ENCODE measurements at places on chromosomes 4 and X.

DNA sequence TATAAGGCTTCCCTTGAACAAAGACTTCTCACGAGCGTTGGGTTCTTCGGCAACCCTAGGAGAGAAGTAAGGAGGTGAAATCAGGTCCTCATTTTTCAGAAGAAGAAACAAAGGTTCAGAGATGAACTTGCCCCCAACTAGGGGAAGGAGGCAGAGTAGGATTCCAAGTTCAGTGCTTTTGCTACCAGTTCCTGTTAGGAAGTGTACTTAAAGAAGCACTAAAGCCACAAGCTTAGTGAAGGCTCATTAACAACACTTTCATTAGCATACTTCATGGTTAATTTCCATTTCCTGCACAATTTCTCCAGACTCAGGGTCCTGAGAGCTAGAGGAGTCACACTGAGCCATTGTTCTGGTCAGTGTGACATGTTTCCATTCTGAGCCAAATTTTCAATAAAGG is 52.1 kb downstream of the VSIG4 start:
- no peak for DNase-seq

DNA sequence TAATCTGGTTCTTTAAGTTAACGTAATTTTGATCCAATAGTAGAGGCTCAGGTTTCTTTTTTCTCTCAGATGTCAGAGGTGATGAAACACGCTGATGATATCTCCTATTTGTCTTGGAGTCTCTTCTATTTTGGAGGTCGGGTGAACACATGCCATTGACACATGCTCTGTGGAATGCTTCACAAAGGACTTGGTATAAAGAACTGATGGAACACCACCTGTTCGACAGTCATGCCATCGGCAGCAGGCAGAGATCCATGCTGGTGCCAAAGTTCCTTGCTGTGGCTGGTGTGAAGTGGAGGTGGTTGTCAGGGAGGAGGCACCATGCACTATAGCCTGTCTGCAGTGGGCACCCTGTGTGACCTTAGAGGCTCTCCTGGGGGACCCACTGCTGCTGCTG is 94.9 kb downstream of the ATP8A1 start:
- DNase-seq, result no peak

DNA sequence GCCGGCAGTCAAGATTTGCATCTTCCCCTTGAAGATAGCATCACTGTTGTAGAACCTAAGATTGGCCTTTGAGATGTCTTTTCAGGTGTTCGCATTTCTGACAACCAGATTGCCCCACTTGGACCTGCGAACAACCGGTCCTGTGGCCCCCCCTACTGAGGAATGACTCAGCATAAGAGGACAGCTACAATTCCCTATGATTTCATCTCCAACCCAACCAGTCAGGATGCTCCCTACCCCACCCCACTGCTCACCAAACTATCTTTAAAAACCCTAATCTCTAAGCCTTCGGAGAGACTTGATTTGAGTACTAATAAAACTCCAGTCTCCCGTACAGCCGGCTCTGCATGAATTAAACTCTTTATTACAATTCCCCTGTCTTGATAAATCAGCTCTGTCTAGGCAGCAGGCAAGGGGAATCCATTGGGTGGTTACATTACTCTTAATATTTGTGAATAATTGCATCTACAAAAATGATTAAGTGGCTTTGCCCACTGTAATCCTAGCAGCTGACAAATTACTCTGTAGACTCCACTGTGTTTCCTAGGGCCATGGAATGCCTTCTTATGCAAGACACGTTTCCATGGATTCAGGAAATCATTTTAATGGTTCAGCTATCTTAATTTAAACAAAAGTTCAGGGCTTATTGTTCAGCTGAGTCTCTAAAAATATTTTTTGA is 95.4 kb downstream of the GPR143 start:
- DNase-seq, result no peak

GRCh38 chr4:144591401-144591800 is 54.6 kb upstream of the HHIP start:
- DNase-seq, result no peak

GRCh38 chr4:118265312-118266144 is 87.3 kb downstream of the PRSS12 start:
- DNase-seq, result no peak

DNA sequence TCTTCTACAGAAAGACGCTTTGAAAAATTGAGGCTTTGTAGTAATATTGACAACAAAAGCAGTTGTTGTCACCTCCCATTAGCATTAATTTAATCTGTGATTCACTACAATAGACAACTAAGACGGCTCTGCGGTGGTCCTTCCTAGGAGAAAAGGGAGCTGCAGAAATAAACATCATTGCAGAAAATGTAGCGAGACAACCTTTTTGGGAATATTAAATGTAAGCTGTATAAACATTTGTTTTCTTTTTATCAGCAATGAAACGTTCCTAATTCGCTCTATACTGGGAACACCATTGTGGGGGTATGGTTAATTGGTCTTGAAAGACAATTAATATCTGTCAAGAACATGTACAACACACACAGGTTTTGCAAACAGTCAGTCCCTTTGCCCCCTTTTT is 583.3 kb upstream of the TENM3 start:
- no peak for DNase-seq

- DNase-seq, result no peak
These were observed 102.7 kb downstream of the KLHL8 start for GRCh38 chr4:87117732-87118075.

GRCh38 chrX:40143001-40143400 is 45.2 kb upstream of the BCOR start:
- no peak for DNase-seq

DNA sequence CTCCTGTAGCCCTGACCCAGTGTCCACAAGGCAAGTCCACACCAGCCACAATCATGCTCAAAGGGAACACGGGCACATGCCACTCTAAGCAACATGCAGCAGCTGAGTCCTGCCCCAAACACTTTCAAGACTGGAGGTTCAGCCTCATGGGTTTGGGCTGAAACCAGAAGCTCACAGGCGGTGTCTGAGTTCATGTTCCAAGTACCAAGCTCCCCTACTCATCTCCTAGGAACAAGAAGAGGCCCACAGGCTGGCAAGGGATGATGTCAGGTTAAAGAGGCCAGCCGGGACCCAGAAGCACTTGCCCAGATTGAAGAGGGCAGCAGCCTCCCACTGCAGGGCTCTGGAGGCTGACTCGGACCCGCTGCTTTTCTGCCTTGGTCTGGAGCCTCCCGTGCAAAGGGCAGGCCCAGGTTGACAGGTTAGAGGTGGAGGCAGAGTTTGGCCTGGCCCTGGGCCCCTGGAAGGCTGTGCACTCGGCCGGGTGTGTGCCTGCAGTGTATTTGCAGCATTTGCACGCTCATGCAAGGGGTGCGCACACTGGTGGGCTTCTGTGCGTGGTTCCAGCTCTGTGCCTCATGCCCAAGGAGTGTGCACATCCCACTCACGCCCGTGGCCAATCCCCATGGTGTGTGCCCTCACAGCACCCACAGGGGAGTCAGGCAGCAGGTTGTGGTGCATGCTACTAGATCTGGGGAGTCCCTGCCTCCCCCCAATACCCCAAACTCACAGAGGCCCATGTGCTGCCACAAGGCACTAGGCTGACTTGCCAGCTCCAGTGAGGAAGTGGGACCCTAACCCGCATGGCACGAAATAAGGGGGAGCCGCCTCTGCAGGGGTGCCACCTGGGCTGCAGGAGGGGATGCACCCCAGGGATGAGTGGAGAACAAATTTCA is 2.4 kb downstream of the HMX1 start:
- no peak for DNase-seq

- no peak for DNase-seq
These were observed 13.3 kb upstream of the PSAPL1 start for GRCh38 chr4:7448036-7448435.

DNA sequence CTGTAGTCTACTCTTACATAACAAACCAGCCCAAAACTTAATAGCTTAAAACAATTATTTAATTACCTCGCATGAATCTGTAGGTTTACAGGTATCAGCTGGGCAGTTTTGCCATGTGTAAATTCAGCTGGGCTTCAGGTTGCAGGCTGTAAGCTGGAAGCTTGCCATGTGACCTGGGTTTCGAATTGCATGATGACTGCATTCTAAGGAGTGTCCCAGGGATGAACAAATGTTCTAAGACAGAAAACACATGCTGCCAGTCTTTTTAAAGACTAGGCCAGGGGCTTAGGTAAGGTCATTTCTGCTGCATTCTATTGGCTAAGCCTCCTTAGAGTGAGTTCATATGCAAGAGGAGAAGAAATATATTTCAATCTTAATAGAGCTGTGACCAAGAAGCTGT is 44.8 kb downstream of the GRIA2 start:
- no peak for DNase-seq

DNA sequence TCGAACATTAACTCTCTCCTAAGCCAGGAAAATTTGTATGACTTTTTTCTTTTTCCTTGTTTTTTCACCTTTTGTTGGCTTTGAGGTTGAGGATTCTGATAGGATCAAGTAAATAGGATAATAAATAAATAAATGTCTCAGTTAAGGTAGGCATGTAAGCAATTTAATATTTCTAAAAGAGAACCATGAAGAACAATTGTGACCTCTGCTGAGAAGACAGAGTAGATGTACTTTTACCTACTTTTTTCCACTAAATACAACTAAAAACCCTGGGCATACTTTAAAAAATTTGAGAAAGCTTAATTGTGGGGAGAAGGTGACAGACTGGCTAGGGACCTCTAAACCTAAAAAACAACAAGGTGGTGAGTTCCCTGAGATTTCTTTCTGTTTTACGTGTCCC is 31.6 kb upstream of the CLNK start:
- no peak for DNase-seq

- no peak for DNase-seq
These were observed 64.0 kb downstream of the POLR2B start for GRCh38 chr4:57042711-57043169.

DNA sequence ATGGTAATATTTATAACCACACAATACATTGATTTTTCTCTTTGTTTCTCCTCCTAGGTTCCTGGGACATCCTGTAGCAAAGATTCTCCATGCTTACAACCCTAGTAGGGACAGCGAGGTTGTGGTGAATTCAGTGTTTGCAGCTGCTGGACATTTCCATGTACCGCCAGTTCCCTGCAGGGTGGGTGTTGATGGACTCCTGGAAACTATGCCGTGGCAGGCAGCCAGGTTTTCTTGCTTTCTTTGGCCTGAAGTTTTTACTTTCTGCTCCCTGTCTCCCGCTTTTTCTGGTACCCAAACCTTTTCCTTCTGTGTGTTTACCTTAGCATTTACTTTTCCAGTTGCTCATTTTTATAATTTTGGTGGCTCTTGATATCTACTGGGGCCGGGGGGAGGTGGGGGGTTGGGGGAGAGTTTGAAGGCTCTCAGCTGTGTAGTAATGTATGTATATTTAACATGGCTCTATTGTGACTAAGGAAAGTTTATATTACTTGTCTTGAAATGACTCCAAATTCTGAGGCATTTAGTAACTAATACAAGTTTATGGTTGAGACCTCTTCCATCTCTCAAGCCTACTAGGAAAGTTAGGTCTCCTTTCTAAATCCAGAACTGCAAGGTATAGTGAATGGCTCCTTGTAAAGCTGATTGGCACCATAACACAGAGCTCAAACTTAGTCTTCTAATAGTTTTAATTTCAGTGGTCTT is 89.7 kb downstream of the TMEM131L start:
- no peak for DNase-seq

- no peak for DNase-seq
These were observed 33.7 kb upstream of the ADH6 start for GRCh38 chr4:99252746-99253145.

DNA sequence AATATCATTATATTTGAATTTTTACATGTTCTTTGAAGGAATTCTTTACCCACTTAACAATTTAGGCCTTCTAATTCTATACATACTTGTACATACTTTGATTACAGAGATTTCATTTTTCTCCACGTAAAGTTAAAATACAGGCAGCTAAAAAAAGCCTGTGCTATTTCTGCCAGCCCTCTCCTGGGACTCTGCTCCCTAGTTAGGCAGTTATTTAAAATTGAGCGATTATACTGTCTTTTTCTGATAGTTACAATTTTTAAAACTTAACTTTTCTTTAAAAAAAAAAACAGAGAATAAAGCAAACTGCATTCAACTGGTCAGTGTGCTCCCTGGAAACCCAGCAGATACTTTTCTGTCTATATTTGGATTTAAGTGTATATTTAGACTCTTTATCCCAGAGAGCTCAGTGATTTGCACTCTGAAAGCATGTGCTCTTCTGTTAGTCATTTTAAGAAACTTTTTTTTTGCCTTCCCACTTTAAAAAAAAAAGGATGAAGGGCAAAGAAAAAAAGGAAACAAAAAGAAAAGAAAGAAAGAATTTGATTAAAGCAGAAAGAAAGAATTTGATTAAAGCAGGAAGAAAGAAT is 18.1 kb upstream of the FAM241A start:
- DNase-seq, result no peak

GRCh38 chr4:12139296-12139695 is 710.6 kb upstream of the HS3ST1 start:
- no peak for DNase-seq

GRCh38 chr4:105014635-105015034 is 132.0 kb upstream of the TET2 start:
- DNase-seq, result no peak

- DNase-seq, result no peak
These were observed 899.5 kb upstream of the INTU start for GRCh38 chr4:126733301-126733700.

DNA sequence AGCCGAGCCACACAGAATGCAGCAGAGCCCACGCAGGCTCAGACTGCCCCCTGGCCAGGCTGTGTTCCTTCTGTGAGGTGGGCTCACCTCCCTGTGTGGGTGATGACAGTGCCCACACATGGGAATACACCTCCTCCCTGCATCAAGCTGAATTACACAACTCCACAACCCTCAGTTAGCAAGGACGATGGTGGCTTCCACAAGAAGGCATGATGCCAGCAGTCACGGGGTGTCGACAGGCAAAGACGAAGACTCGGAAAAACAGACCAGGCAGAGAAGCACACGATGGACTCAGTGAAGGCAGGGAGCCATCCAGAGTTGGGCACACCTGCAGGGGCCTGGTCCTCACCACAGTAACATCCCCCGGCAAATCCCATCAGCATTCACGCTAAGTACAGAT is 12.1 kb downstream of the LETM1 start:
- DNase-seq, result no peak

DNA sequence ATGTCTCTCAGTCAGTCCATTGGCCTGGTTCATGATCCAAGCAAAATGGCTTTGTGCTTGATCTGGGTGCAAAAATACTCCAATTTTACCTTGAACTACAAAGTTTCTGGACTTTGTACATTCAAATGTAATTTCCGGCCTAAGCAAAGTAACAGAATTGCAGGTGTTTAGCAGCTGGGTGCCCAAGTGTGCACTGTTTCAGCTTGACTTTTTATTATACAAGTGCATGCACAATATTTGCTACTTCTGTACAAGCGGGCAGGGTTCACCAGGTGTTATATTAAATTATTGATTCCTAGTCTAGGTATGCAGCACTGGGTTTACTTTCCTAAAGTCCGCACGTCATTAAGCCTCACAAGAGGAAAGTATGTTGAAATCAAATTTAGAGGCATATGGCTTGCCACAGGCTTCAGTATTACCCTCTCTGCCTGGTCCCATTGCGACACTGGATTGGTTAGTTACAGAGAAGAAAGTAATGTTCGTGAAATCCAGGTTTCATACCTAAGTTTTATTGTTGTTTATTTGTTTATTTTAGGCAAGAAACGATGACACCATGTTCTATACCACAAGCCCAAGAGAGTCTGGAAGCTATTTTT is 376.9 kb upstream of the CTSO start:
- DNase-seq, result no peak
